ENCODE measurements at places on chromosomes 16 and 17.

- no peak for DNase-seq
These were observed 54.1 kb downstream of the HLF start for GRCh38 chr17:55318715-55319487.

DNA sequence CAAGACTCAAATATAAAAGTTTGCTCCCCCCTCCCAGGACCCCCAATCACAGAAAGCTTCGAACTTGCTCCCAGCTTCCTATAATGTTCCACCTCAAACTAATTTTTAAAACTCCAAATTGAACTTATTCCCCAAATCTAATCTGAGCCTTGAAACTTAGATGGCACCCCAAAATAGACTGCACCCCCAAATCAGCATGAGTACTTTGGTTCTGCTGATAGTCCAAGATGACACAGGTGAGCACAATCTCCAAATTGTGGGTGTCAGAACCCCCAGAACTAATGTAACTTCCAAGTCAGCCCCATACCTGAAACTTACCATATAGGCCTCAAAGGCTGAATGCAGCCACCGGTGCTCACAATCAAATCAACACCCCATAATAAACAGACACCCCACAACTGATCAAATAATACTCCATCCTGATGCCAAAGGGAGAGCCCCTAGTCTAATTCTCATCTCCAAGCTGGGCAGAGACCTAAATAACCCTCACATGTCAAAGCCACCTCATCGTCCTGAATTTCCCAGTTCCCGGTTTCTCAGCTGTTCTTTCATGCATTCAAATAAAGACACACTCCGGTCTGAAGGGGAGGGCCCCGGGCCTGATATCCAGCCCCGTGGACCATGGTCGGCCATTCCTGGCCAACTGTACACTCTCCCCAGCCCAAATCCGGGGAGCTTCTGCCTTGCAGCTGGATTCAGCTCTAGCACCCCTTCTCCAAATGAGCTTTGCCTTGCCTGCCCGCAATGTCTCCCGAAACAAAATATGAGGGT is 1.8 kb upstream of the BCL6B start:
- DNase-seq = no peak

DNA sequence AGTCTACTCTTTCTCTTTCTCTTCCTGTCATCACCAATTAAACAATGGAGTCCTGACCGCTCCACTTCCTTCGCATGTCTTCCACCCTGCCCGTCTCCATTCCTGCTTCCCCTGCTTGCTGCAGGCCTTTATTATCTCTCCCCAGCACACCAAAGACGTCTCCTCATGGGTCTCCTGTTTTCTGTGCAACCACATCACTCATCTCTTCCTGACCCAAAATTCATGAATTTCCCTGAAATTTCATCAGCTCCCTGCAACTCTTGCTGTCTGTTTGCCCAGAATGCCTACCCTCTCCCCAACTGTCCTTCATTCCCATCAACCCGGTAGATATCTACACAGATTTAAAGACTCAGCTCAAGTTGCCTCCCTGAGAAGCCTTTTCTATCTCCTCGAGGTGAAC is 76.7 kb upstream of the ALOX12 start:
- no peak for DNase-seq

- DNase-seq = no peak
These were observed 5.5 kb downstream of the PPP1R9B start for GRCh38 chr17:50144845-50145531.

GRCh38 chr16:11278681-11279628 is 2.2 kb downstream of the PRM1 start:
- DNase-seq = no peak

DNA sequence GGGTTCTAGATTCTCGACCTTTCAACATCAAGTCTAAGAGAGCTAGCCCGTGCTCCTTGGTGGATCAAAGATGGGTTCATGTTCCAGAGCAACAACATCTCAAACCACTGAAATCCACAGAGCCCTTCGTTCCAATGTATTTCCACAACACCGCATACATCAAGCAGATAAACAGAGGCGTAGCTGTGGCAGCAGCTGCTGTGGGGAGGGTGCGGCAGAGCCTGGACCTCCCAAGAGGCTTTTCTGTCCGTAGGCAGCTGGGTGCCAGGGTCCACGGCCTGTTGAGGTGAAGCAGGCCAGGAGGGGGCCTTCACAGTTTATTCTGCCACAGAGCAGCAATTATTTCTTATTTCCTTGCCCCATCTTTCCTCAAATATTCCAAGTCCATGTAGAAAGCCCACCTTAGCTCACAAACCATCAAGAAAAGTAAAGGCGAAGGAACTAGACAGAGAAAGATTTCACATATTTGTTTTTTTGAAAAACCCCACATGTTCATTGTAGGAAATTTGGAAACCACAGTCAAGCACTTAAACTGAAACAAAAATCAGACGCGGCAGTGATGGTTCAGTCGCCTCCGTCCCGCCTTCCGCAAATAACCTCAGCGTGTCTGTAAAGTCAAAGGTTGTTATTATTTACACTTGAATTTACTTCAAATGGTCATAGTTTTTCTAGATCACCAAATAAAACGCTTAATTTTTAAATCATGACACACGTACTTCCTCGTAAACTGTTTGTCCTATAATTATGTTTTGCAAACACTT is 144.6 kb upstream of the FOXF1 start:
- no peak for DNase-seq

DNA sequence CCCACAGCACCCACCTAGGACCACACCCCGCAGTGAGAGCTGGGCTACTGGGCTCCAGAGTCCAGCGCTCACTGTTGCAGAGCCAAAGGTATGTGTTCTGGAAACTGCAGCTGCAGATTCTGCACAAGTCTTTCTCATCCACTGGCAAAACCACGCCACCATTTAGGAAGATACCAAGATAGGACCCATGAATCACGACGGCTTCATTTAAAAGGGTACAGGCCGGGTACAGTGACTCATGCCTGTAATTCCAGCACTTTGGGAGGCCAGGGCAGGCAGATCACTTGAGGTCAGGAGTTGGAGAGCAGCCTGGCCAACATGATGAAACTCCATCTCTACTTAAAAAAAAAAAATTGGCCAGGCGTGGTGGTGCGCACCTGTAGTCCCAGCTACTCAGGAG is 18.8 kb downstream of the FOXF1 start:
- DNase-seq = no peak

DNA sequence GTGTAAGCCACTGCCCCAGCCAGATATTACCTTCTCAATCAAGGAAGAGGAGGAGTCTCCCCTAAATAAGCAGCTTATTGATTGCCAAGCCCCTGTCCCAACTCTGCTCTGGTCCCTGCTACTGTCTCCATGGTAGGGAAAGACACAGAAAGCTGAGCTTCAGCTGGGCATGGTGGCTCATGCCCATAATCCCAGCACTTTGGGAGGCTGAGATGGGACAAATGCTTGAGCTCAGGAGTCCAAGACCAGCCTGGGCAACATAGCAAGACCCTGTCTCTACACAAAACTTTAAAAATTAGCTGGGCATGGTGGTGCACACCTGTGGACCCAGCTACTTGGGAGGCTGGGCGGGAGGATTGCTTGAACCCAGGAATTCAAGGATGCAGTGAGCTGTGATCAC is 6.6 kb downstream of the JUP start:
- DNase-seq = no peak

DNA sequence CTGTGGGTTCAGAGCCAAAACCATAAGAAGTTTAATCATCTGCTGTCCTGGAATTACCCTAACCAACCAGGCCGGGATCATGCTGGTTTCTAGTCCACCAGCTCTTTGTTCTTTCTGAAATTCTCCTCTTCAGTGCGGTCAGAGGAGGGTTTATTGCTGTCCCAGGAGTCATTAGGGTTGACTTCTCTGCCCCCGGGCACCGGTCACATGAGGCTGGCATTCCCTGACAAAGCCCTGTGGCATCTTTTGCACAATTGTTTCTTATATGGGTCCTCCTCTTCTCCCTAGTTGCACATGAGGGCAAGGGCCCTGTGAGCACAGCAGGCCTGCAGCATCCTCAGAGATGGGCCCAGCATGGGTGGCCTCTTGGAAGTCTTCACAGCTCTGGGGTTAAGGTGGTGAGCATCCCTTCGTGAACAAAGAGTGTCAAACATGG is 243.9 kb downstream of the IRF8 start:
- DNase-seq = no peak
